ENCODE measurements at places on chromosomes 5 and 9.

- no peak for DNase-seq
These were observed 83.9 kb upstream of the NR5A1 start for GRCh38 chr9:124590889-124591641.

- no peak for DNase-seq
These were observed 491.5 kb upstream of the MPDZ start for GRCh38 chr9:13770956-13771355.

DNA sequence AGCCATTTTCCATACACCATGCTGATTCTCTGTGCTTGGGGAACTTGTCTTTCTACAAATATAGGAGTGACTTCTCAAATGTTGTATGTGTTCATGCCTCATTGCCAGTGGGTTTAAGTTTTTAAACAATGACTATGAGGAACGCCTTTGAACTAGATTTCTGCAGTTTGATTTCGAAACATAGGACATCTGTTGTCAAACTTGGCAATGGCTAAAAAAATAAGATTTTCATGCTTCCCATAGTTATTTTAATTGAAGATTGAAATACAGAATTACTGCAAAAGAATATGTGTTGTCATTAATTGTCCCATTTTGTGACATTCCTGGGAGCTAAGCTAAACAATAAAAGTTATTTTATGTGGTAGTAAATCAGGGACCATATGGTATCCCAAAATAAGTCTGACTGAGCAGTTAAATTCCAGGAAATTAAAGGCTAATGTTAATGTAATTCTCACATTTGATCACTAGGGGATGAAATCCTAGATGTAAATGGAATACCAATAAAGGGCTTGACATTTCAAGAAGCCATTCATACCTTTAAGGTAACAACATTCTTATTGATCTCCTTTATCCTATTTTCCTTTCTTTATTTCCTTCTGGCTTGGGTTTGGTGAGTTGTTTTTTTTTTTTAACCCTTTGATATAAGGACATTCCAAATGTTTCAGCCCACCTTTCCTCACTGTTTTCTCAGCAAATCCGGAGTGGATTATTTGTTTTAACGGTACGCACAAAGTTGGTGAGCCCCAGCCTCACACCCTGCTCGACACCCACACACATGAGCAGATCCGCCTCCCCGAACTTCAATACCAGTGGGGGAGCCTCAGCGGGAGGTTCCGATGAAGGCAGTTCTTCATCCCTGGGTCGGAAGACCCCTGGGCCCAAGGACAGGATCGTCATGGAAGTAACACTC lies 116.7 kb downstream of the GOLPH3 start:
- no peak for DNase-seq

- DNase-seq, result no peak
These were observed 42.3 kb downstream of the NAIF1 start for GRCh38 chr9:128024761-128025308.

DNA sequence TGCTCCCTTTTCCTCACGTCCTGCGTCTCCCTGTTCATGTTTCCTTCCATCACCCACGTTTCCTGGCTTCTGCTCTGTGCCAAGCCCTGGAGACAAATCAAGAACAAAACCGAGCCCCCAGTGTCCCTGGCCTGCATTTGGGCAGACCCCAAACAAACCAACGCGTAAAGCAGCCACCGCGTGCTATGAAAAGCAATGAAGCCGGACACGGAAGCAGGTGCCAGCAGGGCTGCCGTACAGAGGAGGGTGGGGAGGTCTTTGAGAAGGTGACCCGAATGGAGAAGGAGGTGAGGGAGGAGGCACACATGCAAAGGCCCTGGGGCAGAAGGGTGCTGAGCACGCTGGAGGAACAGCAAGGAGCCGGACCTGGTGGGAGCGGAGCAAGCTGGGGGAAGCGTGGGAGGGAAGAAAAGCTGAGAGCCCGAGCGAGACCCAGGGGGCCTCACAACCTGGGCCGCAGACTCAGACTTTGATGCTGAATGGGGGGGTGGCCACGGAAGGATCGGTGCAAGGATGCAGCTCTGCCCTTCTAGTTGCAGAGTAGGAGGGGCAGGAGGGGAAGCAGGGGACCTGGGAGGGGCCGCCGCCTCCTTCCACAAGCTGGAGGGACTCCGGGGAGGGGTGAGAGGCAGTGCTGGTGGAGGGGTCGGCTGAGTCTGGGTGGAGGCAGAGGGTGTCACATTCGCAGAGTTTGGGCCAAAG lies 1.4 kb upstream of the QSOX2 start:
- no peak for DNase-seq

DNA sequence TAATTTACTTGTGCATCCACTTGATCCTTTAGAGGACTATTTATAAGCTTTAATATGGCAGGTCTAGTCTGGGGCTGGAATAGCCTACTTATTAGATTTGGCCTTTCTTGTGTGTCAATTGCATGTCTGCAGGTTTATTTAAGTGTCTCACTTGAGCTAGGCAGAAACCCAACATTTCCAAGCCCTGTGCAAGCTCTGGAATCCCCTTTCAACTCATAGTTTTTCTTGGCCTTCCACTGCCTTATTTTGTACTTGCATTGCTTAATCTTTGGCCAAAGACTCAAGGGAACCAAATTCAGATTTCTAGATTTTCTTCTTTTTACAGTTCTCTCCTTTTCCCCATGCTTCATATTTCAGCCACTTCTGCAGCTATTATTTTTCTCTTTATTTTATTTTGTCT lies 102.4 kb upstream of the RFX3 start:
- DNase-seq, result no peak

DNA sequence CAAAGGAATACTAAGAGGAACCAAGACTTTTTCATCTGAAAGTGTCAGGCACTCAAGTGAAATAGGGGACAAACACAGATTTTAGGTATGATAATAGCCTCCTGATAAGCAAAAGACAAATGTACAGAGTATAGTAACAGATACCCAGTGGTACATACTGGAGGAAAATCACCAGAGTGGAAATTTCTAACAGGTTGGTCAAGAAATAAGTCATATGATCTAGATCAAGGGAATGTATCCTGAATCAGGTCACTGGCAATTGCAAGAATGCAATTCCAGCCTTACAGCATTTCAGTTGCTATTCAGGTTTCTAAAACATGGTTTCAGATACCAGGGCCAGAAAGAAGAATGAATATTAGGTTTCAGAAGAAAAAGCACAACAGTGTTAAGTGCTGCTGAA lies 82.2 kb upstream of the SLCO6A1 start:
- no peak for DNase-seq

- DNase-seq, result no peak
These were observed 143.7 kb downstream of the C5orf15 start for GRCh38 chr5:133824661-133825254.

GRCh38 chr9:107749787-107750444 lies 260.3 kb upstream of the KLF4 start:
- DNase-seq, result no peak

GRCh38 chr9:125233678-125234077 lies 7.5 kb downstream of the HSPA5 start:
- no peak for DNase-seq

DNA sequence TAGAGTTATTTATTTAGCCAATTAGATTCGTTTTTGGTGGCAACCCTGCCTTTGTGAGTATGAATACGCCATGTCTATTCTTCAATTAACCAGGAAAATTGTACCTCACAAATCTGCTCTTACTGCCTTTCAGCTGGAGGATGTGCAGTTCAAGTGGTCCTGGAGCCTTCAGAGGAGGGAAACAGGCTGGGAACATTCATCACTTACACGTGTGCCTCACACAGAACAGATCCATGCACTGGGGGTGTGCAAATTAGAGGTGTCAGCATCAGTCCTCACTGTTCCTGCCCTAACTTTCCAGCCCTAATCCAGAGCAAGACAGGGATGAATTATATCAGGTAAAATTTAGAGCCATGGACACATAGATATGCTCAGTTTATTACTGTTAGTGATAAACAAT lies 65.4 kb downstream of the SEMA5A start:
- no peak for DNase-seq

GRCh38 chr9:125436613-125437443 lies 175.2 kb downstream of the GAPVD1 start:
- no peak for DNase-seq

GRCh38 chr5:145221416-145221815 lies 613.7 kb downstream of the PRELID2 start:
- no peak for DNase-seq

DNA sequence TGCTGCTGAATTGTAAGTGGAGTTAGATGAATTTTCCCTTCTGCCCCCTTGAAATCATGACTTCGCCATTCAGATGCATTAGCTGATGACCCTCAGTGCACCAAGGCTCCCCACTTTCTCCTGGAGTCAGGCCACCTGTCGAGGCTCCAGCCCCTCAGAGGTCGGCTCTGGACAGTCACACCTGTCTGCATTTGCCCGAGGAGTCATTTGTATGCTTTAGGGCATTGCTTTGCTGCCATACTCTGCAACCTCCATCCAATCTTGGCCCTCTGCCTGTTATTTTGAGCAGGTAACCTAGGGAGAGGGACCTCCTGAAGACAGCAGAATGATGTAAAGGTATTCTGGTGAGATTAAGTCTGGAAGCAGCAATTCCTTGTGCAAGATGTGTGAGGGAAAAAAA lies 144.8 kb downstream of the MACROH2A1 start:
- DNase-seq, result no peak

- DNase-seq, result no peak
These were observed 3.8 kb downstream of the NMRK1 start for GRCh38 chr9:75084081-75084672.

DNA sequence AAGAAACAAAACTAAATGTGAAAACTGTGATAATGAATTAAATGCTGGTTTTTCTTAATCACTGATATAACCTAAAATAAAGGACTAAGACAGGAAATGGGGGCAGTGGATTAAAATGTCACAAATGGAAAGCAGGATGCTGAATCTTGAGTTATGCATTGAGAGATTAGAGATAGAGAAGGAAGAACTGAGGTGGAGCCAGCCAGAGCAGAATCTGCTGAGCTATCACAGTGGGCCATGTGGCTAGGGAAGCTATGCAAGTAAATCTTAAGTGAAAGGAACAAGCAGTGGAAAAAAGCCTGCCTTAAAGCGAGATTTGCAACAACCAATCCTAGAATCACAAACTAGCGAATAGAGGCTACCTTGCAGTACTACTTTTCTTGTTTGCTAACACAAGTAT lies 188.5 kb upstream of the RASA1 start:
- no peak for DNase-seq

GRCh38 chr5:157335534-157336422 lies 69.9 kb downstream of the CYFIP2 start:
- DNase-seq, result no peak

GRCh38 chr9:113311961-113312360 lies 8.8 kb upstream of the RNF183 start:
- DNase-seq, result no peak

DNA sequence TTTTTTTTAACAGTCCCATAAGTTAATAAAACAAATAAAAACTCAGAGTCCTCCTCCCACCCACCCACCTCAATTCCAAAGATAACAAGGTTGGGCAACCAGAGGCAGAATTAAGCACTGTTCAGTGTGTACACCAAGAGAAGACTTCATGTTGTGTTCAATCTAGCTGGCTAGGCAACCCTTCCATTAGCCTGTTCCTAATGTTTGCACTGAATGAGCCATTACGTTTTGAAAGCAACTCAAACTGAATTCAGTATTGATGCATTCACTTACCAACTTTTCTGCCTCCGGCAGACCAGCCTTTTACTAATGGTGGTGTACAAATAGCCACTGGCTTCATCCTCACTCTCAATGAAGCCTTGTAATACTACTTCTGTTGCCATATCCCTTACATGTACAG lies 47.5 kb downstream of the PBX3 start:
- DNase-seq, result no peak

DNA sequence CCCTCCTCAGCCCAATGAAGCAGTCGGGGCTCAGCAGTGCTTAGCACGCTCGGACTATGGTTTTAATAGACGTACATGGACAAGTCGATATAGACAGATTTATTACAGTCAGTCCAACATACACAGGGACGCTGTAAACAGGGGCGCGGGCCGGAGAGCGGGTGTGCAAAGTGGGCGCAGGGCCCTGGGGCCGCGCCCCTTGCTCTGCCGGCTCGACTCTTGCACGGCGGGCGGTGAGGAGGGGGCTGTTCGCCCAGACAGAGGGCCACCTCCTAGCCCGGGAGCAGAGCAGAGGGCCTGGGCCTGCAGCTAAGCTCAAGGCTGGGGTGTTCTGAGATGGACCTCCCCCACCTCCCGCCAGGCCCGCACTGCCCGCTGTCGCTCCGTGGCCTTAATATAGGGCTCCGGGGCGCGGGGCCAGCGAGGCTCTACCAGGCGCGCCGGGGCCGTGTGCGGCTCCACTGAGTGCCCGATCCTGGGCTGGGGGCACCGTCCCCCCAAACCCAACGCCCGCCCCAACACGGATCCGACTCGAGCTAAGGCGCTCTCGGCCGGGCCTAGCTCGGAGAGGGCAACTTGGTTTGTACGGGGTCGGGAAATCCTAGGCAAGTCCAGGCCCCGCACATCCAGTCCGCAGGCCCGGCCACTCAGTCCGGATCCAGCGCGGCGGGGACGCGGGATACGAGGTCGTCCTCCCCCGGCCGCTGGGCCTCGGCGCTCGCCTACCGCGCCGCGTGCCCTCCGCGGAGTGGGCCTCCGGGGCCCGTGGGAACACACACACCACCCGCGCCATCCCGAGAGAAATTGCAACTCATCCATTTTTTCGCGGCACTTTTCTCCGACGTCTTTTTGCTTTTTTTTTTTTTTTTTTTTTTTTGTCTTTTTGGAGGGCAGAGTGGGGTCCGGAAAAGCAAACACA lies 6.1 kb downstream of the PITX1 start:
- no peak for DNase-seq
